ENCODE measurements at places on chromosomes 7 and 10. TPM values are rescaled to one million over a fixed set of nuclear protein-coding genes. Genes with fewer than 3 reads are reported as not detected.

Gene TUBAL3
- 0.57 TPM for total RNA-seq

Gene ZNF365
- total RNA-seq, result 2.2 TPM

Gene UNCX
- total RNA-seq, result not detected

Gene LIPN
- not detected for total RNA-seq

Gene NEBL
- 2.2 TPM for total RNA-seq

Gene C1QL3
- 0.14 TPM for total RNA-seq

Gene PNLIPRP3
- total RNA-seq, result not detected

Gene ANK3
- 9.2 TPM for total RNA-seq

Gene TBRG4
- total RNA-seq, result 69.2 TPM

Gene GRID2IP
- total RNA-seq, result not detected

Gene PPP1R9A
- total RNA-seq, result 4.1 TPM

Gene CYP26A1
- total RNA-seq, result 0.40 TPM

Gene NCF1
- total RNA-seq, result not detected

Gene GIMAP7
- 30.9 TPM for total RNA-seq

Gene GPRIN2
- total RNA-seq, result not detected

Gene HECTD2
- 12.9 TPM for total RNA-seq

Gene KEL
- total RNA-seq, result 0.07 TPM

Gene GRM3
- not detected for total RNA-seq

Gene FAM221A
- total RNA-seq, result 2.1 TPM

Gene IL2RA
- total RNA-seq, result not detected

Gene LRRTM3
- not detected for total RNA-seq

Gene FOXI2
- not detected for total RNA-seq

Gene RBP3
- total RNA-seq, result not detected

Gene ADAMTS14
- not detected for total RNA-seq

Gene PRR15
- 2.0 TPM for total RNA-seq

Gene OR2A12
- total RNA-seq, result not detected

Gene NPC1L1
- total RNA-seq, result not detected

Gene TLL2
- total RNA-seq, result 0.07 TPM

Gene KCNK18
- total RNA-seq, result not detected

Gene SP8
- not detected for total RNA-seq

Gene HYAL4
- not detected for total RNA-seq

Gene ITPRID1
- not detected for total RNA-seq

Gene RPEL1
- total RNA-seq, result 0.27 TPM

Gene HOXA7
- total RNA-seq, result 0.27 TPM

Gene LRRC61
- 0.13 TPM for total RNA-seq

Gene TLX1
- not detected for total RNA-seq

Gene PRPS1L1
- total RNA-seq, result not detected

Gene CELF2
- 19.5 TPM for total RNA-seq

Gene CALU
- 486 TPM for total RNA-seq

Gene TMEM176B
- total RNA-seq, result not detected

Gene HOXA10
- total RNA-seq, result 5.8 TPM

Gene IGFBP1
- 0.72 TPM for total RNA-seq

Gene NEURL1
- total RNA-seq, result 0.43 TPM

Gene EFCAB10
- not detected for total RNA-seq

Gene SORCS3
- total RNA-seq, result not detected

Gene CTAGE4
- 1.1 TPM for total RNA-seq

Gene LLCFC1
- total RNA-seq, result not detected

Gene CYP3A4
- not detected for total RNA-seq

Gene KCND2
- total RNA-seq, result not detected

Measured in thoracic aorta endothelial cell (primary cell).